ENCODE measurements at places on chromosomes 1 and 21.

- no peak for DNase-seq
Measured at GRCh38 chr1:110787328-110788071, 85.4 kb upstream of the CD53 start.

GRCh38 chr21:45570071-45570470 is 27.8 kb upstream of the SLC19A1 start:
- no peak for DNase-seq

DNA sequence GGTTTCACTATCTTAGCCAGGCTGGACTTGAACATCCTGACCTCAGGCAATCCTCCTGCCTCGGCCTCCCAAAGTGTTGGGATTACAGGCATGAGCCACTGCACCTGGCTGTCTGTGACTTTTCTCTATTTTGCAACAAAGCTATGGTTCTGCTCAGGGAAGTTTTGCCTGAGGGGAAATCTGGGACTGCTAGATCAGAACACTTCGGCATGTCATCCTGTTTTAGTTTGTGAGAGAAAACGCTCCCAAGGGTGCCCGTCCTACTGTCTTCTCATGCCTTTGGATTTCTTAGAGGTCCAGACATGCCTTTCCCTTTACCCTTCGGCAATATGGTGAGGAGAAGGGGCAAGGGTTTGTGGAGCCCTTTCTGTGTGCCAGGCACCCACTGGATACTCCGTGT is 5.6 kb upstream of the CORT start:
- DNase-seq, result no peak

- peak; percentile 40 for DNase-seq
Measured at GRCh38 chr1:209601809-209602657, 18.5 kb downstream of the CAMK1G start.

DNA sequence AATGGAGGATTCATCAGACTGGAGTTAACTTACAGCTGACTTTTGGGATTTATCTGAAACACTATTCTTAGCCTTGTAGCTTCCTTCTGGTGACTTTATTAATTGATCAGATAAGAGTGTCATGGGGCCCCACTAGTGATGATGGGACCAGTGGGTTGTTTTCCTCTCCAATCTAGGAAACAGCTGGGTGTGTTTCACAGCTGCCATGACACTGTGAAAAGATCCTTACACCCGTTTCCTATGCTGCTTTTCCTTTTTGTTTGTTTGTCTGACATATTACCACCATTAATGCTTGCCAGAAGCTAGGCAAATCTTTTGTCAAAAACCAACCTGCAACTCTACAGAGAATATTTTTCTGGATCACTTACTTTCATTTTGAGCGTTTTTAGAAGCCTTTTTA is 86.2 kb downstream of the ZBTB18 start:
- DNase-seq, result no peak

- peak; percentile 60 for DNase-seq
Measured at GRCh38 chr1:111656086-111657017, 36.8 kb downstream of the RAP1A start.

- no peak for DNase-seq
Measured at GRCh38 chr1:210446479-210446878, 117.8 kb downstream of the HHAT start.

DNA sequence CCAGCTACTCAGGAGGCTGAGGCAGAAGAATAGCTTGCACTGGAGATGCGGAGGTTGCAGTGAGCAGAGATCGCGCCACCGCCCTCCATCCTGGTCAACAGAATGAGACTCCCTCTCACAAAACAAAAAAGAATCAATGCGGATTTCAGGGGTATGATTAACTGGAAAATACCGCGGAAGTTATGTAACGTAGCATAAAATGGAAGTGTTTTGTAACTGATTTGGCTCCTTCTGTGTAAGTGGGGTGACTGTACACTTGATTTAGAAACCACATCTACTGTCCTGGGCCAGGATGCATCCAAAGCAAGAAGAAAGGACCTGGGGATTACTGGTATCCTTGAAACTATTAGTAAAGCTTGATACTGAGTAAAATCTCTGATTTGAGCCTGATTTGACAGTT is 3.1 kb upstream of the VAMP4 start:
- DNase-seq, result no peak

GRCh38 chr1:205211839-205212536 is 486 bp upstream of the DSTYK start:
- DNase-seq, result no peak

- no peak for DNase-seq
Measured at GRCh38 chr1:207308451-207309190, 12.9 kb upstream of the CD55 start.

DNA sequence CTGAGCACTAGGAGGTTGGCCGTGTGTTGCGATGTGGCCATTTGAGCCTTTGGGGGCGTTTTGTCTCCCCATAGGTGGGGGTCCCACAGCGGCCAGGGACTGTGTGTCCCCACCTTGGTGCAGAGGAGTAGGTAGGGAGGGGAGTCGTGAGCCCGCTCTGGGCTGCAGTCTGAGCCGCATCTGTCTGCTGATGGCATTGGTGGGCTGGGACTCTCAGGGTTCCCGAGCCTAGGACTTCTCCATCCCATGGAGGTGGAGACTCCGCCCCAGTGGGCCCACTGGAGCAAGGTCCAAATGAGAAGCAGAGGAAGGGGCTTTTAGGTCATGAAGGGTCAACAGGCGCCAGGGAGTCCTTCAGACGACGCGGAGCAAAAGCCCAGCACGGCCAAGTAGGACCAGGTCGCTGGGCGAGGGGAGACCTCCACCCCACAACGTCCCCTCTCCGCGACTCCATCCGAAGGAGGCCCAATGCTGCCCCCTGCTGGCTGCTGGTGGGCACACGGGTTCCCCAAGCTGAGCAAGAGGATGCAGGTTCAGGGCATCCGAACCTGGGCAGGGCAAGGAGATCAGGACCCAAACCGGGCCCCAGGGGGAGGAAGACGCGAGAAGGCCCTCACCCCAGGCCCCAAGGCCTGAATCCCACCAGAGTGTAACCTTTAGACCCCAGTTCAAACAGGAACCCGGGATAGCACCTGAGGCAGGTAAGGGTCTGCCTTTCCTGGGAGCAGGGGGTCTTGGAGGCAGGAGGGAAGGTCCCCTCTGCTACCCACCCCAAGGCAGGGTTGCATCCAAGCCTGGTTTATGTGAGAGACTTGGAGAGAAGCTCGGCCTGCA is 14.9 kb downstream of the TTC34 start:
- no peak for DNase-seq

- no peak for DNase-seq
Measured at GRCh38 chr1:87017998-87018672, 103.7 kb downstream of the HS2ST1 start.

GRCh38 chr1:167016100-167016750 is 27.1 kb downstream of the MAEL start:
- DNase-seq, result no peak

- DNase-seq, result peak; percentile 88
Measured at GRCh38 chr1:56710646-56711045, 65.5 kb downstream of the PRKAA2 start.

- no peak for DNase-seq
Measured at GRCh38 chr1:2507744-2508155, 18.6 kb downstream of the PANK4 start.

GRCh38 chr21:27359141-27359540 is 392.3 kb upstream of the ADAMTS5 start:
- peak; percentile 83 for DNase-seq

DNA sequence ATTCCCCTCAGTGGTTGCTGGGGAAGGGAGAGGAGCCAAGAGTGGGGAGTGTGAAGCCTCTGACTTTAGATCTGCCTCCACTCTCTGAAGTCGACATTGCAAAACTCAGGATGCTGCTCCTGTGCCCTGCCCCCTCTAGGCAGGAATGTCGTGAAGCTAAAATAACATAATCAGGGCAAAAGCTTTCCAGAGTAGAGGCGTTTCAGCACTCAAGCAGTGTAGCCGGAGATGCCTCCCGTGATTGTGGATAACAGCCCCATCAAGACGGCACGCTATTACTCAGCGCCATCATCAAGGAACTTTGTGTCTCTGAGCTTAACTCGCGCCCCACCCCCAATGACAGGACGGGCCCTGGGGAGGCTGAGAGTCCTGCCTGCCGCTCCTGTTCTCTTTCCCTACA is 60.0 kb downstream of the FBXO2 start:
- DNase-seq, result peak; percentile 17

GRCh38 chr1:42679364-42679983 is 2.7 kb upstream of the YBX1 start:
- peak; percentile 20 for DNase-seq

GRCh38 chr1:32539584-32540571 is 651 bp downstream of the ZBTB8A start:
- DNase-seq, result peak; percentile 33

DNA sequence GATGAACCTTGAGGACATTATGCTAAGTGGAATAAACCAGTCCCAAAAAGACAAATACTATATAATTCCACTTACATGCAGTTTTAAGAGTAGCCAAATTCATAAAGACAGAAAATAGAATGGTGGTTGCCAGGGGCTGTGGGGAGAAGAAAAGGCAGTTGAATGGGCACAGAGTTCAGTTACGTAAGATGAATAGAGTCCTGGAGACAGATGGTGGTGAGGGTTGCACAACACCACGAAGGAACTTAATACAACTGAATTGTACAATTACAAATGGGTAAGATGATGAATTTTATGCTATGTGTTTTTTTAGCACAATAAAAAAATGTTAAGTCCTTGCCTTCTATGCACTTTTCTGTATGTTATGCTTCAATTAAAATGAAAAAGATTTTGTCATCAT is 66.6 kb downstream of the CD34 start:
- DNase-seq, result no peak
